T-helper 17 cell (primary cell): ENCODE measurements at places on chromosomes 2 and 18. TPM values are rescaled to one million over a fixed set of nuclear protein-coding genes. Genes with fewer than 3 reads are reported as not detected.

CAPN14 gene
- total RNA-seq: 0.18 TPM

- no peak overlapping the region for H3K4me3 ChIP-seq
- no peak overlapping the region for H3K27ac ChIP-seq
- H3K4me1 ChIP-seq: no peaks in the 10 kb centered on the region
- H3K36me3 ChIP-seq: no peaks in the 10 kb centered on the region
- no peaks in the 10 kb centered on the region for H3K27me3 ChIP-seq
- no peak for DNase-seq
These were observed 1377.0 kb downstream of the SUCLG1 start for GRCh38 chr2:83081826-83082690.

DNA sequence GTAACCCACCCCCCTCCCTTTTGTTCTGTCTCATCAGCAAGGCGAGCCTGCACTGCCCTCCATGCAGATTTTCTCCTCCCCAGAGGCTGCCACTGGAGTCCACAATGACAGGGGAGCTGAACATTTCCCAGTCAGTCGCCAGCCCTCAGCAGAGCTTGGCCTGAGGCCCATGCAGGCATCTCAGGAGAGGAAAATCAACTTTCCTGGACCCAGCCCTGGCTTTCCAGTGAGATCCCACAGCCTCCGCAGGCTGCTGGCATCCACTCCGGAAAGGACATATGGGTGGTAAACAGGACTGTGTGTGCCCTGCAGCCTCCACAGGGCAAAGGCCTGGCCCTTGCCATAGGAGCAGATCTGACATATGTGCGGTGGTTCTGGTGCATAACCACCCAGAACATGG is 253.8 kb downstream of the TNS1 start:
- DNase-seq: no peak
- no peak overlapping the region for H3K27ac ChIP-seq
- H3K36me3 ChIP-seq: peaks cover 7% of the 10 kb centered on the region
- H3K4me3 ChIP-seq: no peak overlapping the region

GRCh38 chr2:69082430-69082997 is 69.5 kb downstream of the ANTXR1 start:
- no peak for DNase-seq
- no peak overlapping the region for H3K27ac ChIP-seq
- peaks cover 70% of the 10 kb centered on the region for H3K27me3 ChIP-seq
- H3K4me3 ChIP-seq: no peak overlapping the region
- H3K36me3 ChIP-seq: peaks cover 3% of the 10 kb centered on the region
- peaks cover 2% of the 10 kb centered on the region for H3K4me1 ChIP-seq

- no peak overlapping the region for H3K4me3 ChIP-seq
- peaks cover 26% of the 10 kb centered on the region for H3K27me3 ChIP-seq
- H3K27ac ChIP-seq: no peak overlapping the region
These were observed 81.3 kb downstream of the OSBPL6 start for GRCh38 chr2:178275600-178275999.

DNA sequence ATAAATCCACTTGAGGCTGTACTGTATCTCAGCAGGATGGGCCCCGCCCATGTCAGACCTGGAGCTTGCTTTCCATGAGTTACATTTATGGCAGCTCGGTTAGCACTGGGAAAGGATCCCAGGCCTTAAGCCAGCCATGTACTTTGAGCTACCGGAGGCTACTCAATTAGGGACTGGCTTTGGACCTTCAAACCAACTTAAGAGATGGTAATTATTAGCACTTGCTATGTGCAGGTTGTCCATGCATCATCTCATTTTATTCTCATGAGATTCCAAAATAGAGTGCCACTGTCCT is 64.4 kb downstream of the ACTR2 start:
- peaks cover 24% of the 10 kb centered on the region for H3K27me3 ChIP-seq
- no peak overlapping the region for H3K27ac ChIP-seq
- no peak for DNase-seq
- peaks cover 2% of the 10 kb centered on the region for H3K4me1 ChIP-seq
